ENCODE measurements at places on chromosomes 16 and 17.

- no peak for DNase-seq
These were observed 2.6 kb upstream of the FDXR start for GRCh38 chr17:74875155-74875976.

DNA sequence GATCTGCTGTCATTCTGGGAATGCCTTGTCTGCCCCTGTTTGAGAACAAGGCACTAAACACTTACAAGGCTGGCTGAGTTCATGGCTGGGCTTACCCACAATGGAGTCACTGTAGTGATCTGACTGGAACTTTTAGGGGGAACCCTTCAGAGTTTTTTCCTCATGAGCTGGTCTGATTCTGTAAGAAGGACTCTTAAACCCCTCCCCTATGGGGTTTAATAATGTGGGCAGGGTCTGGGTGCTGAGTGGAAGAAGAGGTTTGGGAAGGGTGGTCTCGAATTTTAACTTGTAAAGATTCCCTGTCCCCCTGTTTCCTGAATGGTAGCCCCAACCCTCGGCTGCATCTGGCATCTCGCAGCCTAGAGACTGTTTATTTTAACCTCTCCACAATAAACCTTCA lies 30.6 kb downstream of the OSBPL7 start:
- no peak for DNase-seq

- DNase-seq: no peak
These were observed 28.6 kb downstream of the TRPV3 start for GRCh38 chr17:3528880-3529511.

- no peak for DNase-seq
These were observed 5.1 kb upstream of the KLHL36 start for GRCh38 chr16:84643180-84643583.

DNA sequence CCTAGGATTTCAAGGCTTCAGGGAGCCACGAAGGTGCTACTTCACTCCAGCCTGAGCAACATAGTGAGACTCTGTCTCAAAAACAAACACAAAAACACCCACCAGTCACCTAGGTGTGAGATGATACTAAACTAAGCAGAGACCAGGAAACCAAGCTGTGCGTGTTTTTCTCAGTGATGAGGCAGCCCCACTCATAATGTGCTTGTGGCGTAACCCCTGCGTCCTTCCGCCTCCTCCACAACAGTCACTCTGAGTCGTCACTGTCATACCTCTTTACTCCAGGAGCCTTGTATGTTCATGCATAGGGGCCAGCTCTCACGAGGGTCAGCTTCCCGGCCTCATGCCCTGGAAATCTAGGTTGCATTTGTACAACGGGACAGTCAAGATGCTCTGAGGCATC lies 31.1 kb upstream of the SLC47A1 start:
- DNase-seq: no peak

DNA sequence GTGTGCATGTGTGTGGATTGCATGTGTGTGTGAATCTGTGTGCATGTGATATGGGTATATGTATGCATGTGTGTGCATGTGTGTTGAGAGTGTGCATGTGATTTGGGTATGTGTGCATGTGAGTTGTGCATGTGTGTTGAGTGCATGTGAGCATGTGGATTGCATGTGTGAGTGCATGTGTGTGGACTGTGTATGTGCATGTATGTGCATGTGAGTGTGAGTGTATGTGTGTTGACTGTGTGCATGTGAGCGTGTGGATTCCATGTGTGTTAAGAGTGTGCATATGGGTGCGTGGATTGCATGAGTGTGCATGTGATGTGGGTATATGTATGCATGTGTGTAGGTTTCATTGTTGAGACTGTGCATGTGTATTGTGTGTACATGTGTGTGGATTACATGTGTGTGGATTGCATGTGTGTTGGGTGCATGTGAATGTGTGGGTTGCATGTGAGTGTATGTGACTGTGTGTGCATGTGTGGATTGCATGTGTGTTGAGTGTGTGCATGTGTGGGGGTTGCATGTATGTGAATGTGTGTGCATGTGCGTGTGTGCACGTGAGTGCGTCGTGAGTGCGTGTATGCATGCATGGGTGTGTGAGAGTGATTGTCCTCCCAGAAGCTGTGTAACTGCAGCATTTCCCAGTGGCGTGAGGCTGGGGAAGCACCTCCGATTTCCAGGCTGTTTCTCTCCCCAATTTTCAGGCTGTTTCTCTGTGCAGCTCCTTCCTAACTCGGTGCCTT lies 19.4 kb downstream of the C1QTNF1 start:
- no peak for DNase-seq

DNA sequence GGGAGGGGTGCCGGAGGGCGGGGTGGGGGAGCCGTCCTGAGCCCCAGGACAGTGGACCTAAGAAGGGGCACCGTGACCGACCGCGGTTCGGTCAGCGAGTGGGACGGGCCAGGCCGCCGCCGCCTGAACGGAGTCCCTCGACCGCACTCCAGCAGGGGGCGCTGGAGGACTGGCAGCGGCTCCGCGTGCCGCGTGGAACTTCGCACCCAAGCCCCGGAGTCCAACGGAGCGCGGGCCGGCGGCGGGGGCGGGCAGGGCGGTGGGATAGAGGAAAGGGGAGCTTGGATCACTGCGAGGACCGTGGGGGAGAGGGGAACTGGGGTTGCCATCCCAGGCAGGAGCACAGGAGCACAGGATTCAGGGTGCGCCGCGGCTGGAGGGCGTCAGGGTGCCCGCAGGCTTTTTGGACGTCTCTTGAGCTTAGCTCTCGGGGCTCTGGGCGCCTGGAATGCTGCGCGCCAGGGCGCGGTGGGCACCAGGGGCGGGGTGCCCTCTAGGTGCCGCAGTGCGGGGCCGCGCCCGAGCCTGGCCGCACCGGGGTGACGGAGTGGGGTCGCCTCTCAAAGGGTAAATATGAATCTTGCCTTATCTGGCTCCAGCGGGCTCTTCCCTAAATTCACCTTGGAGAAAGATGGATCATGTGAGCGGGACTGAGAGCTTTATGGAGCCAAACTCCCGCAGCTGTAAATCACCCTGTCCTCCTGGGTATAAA lies 379 bp upstream of the OTOP2 start:
- peak; percentile 92 for DNase-seq

DNA sequence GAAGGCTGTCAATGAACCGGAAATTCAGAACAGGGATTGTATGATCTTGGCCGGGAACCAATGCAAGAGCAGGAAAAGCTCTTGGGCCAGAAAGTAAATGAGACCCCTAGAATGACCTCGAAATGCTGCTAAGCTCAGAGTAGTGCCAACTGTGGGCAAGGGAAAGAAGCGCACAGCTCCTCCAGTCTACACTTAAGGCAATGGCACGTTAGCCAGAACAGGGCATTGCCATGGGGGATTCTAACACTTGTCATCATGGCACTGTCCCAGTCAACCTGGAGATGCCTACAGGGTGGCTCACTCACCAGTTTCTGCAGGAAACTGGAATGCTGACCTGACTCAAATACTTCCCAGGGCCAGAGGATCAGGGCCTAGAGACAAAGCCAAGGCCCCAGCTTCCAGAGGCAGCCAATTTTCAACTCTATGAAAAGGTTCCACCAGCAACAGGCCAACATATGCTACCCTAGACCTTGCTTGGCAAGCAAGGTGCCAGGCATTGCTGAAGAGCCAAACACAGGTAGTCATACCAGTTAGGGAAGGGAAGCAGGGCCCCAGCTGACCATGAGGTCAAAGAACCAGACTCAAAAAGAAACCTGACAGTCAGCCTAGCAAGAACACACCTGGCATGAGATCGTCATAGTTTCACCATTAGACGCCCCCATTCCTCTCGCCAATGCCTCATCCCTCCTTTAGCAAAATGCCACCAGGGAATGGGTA lies 34.9 kb downstream of the ARHGAP17 start:
- DNase-seq: no peak

DNA sequence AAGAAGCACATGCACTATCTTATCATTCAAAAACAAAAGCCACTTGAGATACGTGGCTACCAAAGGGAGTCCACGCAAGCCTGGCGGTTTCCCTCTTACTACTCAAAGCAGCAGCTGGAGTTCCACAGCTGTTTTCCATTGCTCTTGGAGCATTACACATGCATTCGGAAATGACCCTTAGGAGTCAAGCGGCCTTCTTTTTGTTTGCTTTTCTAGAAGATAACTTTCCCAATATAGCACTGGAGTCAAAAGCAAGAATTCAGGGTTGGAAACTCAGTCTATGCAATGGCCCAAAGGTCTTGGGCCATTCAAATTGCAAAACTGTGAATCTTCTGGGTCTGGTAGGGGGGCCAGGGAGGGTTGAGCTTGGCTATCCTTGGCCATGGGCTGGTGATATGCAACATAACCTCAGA lies 97.8 kb upstream of the MAF start:
- DNase-seq: no peak

GRCh38 chr17:36057911-36058310 lies 6.2 kb upstream of the CCL18 start:
- no peak for DNase-seq

DNA sequence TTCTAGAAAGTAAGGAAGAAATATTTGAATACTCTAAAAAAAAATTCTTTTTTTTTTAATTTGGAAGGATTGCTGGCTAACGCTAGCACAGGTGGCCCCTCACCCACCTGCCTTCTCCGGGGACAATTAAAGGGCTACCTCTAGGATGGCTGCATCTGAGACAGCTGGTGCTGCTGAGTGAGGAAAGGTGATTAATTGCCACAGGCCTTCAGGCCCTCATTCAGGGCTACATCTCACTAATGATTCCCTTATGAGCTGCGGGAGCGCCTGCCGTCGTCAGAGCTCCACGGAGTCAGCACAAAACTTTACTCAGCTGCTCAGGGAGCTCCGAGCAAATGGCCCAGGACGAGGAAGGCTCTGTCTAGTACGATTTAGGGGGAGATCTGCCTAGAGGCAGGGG lies 27.0 kb upstream of the AKTIP start:
- no peak for DNase-seq

GRCh38 chr16:66752379-66752778 lies 970 bp upstream of the DYNC1LI2 start:
- DNase-seq: no peak

DNA sequence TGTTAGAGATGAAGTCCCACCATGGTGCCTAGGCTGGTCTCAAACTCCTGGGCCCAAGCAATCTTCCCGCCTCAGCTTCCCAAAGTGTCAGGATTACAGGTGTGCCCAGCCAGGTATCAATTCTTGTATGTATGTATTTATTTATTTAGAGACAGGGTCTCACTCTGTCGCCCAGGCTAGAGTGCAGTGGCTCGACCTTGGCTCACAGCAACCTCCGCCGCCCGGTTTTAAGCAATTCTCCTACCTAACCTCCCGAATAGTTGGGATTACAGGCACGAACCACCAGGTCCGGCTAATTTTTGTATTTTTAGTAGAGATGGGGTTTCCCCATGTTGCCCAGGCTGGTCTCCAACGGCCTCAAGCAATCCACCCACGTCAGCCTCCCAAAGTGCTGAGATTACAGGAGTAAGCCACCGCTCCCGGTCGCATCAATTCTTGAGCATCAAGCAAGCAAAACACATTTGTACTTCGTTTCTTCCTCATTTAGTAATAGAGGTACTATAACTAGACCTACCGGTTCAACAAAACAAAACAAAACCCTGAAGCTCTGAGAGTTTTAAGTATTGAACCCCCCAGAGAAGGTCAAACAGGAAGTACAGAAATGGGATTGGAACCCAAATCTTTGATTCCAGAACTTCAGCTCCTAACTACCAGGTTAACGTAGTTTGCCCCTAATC lies 1.0 kb upstream of the ZNF500 start:
- DNase-seq: no peak

- DNase-seq: no peak
These were observed 4.2 kb upstream of the ARHGAP27 start for GRCh38 chr17:45436625-45437464.

DNA sequence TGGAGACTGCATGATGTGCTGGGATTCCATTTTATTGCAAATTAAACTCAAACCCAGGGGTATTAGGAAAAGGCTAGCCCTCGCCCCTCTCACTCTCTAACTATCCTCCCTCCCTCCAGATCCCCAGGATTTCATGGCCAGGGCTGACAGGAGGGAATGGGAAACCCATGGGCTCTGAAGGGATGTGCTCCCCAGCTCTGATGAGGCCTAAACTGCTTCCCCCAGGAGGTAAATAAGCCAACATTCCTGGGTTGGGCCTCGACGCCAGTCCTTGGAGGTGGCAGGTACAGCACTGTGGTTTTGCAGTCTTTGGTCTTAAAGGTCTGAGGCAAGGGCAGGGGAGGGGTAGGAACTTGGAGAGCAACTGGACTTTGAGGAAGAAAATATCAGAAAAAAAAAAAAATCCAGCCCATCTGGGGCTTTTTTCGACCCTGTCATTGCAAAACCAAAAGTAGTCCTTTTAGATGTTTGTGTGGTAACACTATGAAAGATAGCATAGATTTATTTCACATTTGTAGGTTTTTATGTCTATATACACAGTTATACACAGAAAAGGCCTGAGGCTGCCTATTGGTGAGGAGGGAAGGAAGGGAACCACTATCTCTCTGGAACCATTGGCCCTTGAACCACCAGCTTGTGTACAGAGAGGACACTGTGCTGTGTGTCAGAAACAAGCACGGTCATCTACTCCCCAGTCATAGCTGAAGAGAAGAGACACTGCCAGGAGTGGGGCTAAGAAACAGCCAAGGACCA lies 12.0 kb downstream of the C17orf113 start:
- no peak for DNase-seq

DNA sequence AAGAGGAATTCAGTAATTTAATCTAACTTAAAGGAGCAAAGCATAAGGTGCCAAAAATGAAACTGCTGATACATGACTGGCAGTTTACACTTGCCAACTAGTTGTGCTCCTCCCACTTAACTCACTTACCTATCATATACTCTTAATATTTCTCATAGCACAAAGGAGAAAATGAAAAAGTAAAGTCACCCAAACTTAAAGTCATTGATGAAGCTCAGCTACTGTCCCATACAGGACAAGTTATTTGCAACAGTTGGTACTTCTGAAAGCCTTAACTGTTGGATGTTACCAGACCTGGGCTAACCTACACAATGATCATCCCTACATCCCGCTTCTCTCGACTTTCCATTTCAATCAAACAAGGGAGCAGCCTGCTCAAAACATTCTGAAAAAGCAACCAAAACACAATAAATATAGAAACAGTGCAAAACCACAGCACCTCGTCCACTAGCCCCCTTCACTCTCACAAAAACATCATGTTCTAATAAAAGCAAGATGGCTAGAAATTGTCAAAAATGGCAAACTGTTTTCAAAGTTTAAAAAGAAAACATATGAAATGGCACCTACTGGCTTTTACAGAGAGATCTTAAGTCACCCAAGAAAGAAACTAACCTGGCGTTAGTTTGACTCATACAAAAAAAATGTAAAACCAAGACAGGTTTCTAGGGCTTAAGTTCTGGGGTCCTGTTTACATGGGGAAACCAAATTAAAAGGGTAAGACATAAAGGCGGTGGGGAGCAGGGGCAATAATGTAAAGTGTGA lies 868 bp downstream of the MED13 start:
- DNase-seq: no peak

DNA sequence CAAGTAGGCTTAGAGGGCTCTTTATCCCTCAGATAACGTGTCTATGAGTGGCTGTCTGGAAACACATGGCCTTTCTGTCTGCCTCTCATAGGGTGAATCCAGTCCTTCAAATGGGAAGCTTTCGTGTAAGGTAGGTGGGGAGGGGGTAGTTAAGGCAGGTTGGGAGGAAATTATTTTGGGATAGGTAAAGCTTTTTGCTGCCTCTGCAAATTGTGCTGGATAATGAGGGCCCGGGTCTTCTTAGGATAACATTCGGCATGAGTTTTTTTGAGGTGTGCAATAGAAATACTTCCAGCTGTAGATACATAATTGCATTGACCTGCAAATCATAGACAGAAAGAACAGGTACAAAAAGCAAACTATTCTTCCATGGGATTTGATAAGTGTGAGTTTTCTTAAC lies 189.7 kb downstream of the PRKCA start:
- no peak for DNase-seq

Data from D721Med (cell line).